GM19239 (cell line): ENCODE measurements at places on chromosomes 3 and 15.

- DNase-seq: no peak
Observed at GRCh38 chr15:19899021-19899824, 642.4 kb downstream of the GOLGA6L6 start.

- no peak for DNase-seq
Observed at GRCh38 chr15:59158701-59159034, 48.0 kb upstream of the LDHAL6B start.

GRCh38 chr3:37943631-37944314, 46.8 kb upstream of the VILL start:
- DNase-seq: no peak

DNA sequence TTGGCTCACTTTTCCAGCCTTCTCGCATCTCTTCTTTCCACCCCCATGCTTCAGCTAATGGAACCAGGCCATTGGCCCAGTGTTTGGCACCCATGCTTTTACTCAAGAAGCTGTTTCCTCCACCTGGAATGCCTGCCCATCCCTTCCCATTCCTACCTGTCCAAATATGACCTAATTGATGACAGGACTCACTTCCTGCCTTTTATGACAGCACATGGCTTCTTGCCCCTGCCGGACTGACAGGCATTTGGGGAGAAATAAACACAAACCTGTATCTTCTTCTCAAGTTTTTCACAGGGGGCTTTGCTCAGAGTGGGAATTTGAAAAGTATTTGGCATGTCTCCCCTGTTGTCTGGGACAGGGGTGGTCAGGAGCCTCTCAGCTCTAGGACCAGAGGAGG, 120.1 kb downstream of the ABHD5 start:
- DNase-seq: no peak
